Left renal pelvis (tissue), 4 donors: ENCODE measurements at places on chromosomes 1 and 21. TPM values are rescaled to one million over a fixed set of nuclear protein-coding genes. Genes with fewer than 3 reads are reported as not detected.

GRCh38 chr1:43044572-43045361 is 86.1 kb upstream of the SLC2A1 start:
- no peak for DNase-seq

DNA sequence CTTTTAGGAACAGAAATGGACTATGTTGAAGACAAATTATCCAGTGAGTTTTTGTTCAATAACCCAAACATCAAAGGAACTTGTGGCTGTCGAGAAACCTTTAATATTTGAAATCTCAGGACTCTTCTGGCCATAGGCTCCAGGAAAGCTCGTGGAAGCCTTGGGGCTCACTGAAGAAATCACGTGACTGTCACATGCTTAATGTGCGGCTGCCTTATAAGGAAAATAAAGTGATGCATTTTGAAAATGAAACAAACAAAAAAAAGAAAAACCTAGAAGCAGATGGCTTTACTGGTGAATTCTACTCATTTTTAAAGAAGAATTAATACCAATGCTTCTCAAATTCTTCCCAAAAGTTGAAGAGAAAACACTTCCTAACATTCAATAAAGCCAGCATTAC is 228.4 kb upstream of the RAB4A start:
- no peak for DNase-seq

DNA sequence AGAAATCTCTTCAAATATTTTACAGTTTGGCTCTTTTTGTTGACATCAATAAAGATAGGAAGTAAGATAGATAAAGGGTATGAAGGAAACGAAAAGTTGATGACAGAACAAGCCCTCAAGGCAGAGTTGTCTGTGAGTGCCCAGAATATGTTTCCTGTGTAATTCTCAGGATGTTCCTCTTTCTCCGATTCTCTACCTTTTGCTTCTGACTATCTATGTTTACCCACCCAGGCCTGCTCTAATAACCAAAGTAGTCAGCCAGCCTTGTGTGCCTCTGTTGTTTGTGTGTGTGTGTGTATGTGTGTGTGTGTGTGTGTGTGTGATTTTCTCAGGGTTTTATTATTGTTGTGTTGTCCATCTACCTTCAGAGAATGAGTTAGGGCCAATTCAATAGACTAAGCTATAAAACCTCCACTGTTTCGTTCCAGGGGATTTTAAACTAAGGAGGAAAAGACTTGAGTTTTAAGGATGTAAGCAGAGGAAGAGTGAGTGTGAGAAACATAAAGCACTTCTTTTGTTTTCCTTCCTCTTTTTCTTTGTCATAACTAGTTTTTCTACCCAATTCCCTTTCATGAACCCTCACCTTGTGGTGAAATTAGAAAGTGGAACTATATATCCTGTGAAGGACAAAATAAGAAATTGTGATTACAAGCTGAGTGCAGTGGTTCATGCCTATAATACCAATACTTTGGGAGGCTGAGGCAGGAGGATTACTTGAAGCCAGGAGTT is 627.4 kb upstream of the NR5A2 start:
- no peak for DNase-seq

DNA sequence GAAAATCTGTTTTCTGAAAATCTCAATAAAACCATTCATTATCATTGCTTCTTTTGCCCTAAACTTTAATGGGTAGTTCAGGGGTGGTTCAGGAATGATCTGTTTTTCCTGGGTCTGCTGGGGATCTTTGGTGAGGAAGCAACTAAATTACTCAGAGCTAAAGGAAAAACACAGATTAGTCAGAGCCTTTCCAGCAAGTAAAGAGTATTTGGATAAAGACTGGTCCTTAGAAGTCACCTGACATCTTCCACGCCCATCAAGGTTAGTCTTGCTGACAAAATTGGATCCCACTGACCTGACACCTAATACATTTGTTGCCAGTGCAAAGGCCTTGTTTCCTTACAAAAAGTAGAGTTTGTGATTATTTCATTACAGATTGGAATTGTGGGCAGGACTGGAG is 24.2 kb downstream of the HSPA13 start:
- DNase-seq: no peak

DNA sequence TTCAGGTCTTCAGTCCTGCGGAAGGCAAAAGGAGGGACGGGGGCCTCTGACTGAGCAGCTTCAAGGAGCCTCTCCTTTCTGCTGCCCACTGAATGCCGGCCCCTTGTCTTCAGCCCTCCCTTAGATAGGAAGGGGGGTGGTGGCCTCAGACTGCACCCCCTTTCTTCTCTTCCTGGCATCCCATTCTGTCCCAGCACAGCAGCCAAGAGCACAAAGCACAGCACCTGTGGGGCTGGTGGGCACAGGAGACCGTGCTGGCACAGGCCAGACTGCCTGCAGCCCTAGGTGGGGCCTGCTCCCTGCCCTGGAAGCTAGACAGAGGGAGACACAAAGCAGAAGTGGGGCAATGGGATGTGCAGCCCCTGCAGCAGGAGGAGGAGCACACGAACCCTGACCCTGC is 1.7 kb upstream of the PAQR6 start:
- DNase-seq: no peak

GRCh38 chr1:203776636-203777035 is 11.7 kb downstream of the LAX1 start:
- no peak for DNase-seq

DNA sequence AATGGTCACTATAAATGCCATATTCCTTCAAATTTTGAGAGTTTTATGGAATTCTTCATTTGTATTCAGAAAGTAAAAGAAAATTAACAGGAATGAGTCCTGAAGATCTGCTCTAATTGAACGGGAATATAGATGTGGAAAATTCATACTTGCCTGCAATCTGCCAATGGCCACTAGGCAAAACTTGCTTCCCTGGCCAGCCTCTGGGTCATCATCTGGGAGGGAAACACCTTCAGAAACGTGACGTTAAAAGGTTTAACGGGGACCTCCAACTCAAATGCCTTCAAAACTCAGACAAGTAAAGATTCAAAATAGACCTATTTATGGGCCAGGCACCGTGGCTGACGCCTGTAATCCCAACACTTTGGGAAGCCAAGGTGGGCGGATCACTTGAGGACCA is 21.7 kb upstream of the CTSK start:
- no peak for DNase-seq

- DNase-seq: no peak
These were observed 261.6 kb downstream of the TPR start for GRCh38 chr1:186113461-186113860.

DNA sequence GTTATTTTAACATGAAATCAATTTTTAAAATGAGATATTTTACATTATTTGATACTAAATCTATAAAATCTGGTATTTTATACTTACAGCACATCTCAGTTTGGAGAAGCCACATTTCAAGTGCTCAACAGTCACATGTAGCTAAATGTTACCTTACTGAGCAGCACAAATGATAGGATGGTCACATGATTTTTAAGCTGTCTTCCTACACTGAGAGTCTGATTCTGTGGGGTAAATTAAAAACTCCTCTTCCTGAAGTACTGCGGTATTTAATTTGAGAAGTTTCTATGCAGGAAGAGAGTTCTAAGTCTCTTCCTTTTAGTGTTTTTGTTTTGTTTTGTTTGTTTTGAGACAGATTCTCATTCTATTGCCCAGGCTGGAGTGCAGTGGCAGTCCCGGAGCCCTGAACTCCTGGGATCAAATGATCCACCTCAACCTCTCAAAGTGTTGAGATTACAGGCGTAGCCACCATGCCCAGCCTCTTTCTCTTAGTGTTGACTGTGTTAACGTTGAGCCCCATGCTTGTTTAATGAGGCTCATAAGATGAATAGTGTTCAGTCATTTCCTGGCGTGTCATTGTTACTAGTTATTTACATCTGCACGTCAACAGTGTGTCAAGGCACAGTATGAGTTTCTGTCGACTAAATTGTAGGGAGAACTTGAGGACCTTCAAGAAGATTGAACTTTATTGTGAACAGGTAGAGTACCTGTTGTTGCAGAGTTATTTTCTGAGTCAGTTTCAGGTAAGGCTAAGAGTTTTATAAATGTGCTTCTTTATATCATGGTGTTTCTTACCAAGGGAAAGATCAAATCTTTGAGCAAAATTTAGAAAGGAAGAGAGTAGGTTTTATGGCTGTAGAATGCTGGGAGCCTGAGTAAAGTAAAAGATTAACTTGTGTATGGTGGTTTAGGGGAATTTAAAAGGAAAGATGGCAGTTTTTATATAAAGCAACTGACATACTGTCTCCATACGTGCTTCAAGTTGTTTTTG is 3.3 kb downstream of the CNST start:
- no peak for DNase-seq

GRCh38 chr1:3730543-3731247 is 21.6 kb upstream of the CCDC27 start:
- no peak for DNase-seq

GRCh38 chr1:6045110-6045502 is 582 bp upstream of the KCNAB2 start:
- no peak for DNase-seq

GRCh38 chr1:167856711-167857418 is 57.1 kb downstream of the ADCY10 start:
- DNase-seq: no peak

DNA sequence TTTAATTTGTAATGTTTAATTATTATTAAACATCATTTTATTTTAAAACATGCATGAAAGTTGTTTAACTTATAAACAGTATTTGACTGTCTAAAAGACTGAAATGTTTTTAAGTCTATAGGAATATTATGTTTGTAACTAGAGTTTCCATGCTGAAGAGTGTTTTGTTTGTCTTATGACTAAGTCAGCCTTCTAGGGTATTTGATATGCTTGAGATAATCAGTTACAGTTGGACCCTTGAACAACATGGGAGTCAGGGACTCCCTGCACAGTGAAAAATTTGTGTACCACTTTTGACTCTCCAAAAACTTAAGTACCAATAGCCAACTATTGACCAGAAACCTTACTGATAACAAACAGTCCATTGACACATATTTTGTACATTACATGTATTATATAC is 45.5 kb upstream of the KANK4 start:
- no peak for DNase-seq

The APCS gene
- not detected for polyA plus RNA-seq

The WNT3A gene
- polyA plus RNA-seq: 0.09 TPM

The LRRC7 gene
- polyA plus RNA-seq: 25.8 TPM

The KCNE2 gene
- 1.6 TPM for polyA plus RNA-seq

The UMODL1 gene
- polyA plus RNA-seq: 0.06 TPM

The RBP7 gene
- 20.7 TPM for polyA plus RNA-seq
